Right renal cortex interstitium (tissue), 3 donors: ENCODE measurements at places on chromosomes 4 and X. TPM values are rescaled to one million over a fixed set of nuclear protein-coding genes. Genes with fewer than 3 reads are reported as not detected.

The CENPVL2 gene
- polyA plus RNA-seq, result not detected

The ZNF157 gene
- 0.92 TPM for polyA plus RNA-seq

The ELK1 gene
- 25.0 TPM for polyA plus RNA-seq

The QDPR gene
- 43.2 TPM for polyA plus RNA-seq

The MAGEA2 gene
- not detected for polyA plus RNA-seq

The SPANXN3 gene
- polyA plus RNA-seq, result not detected

The DDX60 gene
- 12.4 TPM for polyA plus RNA-seq

The ADAMTS3 gene
- polyA plus RNA-seq, result 10.3 TPM

The MEPE gene
- not detected for polyA plus RNA-seq

The CRMP1 gene
- polyA plus RNA-seq, result 44.6 TPM

The TBC1D9 gene
- 63.1 TPM for polyA plus RNA-seq

DNA sequence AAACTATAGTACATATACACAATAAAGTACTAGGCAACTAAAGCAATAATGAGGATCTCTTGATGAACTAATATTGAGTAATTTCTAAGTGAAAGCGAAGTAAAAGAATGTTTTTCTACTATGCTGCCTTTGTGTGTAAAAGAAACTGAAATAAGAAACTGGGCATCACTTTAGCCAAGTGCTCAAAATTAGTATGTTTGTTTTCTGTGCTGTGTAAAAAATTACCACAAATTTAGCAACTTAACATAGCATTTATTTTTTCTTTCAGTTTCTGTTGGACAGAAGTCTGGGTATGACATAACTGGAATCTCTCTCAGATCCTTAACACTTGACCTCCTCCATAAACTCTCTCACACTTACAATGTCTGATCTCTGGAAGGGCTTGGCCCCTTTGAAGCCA lies 687.1 kb upstream of the MAGEB2 start:
- DNase-seq, result no peak

DNA sequence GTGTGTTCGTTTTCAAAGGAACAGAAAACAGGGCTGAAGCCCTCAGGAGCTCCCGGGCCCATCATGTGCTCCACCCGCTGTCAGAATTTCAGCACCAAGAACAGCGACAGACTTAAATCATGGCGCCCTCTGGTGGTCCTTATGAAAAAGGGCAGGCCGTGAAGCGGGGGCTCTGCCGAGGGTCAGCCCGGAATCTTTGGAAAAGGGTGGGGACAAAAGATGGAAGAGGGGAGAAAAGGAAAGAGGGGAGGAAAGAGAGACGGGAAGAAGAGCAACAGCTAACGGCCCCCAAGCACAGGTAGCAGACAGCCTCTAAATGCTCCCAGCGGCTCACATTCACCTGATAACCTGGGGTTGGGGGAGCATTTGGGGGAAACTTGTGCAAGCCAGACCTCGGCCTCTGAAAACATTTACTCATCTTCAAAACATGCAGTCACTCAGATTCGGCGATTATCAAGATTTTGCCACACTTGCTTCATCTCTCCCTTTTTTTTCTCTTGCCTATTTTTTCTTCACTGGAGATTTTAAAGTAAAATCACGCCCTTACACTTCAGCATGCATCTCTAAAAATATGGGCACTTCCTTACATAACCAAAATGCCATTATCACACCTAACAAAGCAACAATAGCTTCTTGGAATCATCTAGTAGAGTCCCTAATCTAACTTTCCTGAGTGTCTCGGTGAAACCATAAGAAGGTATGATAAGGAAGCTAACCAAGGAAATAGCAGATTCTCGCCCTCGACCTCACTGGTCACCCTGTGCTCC lies 28.1 kb upstream of the MAN2B2 start:
- peak; percentile 40 for DNase-seq

DNA sequence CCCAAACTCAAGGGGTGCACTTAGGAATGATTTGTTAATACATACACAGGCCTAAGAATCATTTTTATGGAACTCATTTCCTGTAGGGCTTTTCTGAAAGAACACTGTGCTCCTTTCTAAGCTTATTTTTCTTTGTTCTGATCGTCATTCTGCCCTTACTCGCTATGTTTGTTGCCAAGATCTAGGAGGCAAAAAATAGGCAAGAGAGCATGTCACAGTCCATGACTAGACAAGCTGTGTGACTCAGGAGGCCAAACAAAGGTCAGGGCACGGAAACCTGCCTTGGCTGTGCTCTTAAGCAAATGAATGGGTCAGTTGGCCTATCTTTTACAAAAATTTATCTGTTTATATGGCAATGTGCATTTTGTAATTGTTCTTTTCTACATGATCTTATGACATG lies 42.5 kb upstream of the C1GALT1C1 start:
- DNase-seq, result no peak

DNA sequence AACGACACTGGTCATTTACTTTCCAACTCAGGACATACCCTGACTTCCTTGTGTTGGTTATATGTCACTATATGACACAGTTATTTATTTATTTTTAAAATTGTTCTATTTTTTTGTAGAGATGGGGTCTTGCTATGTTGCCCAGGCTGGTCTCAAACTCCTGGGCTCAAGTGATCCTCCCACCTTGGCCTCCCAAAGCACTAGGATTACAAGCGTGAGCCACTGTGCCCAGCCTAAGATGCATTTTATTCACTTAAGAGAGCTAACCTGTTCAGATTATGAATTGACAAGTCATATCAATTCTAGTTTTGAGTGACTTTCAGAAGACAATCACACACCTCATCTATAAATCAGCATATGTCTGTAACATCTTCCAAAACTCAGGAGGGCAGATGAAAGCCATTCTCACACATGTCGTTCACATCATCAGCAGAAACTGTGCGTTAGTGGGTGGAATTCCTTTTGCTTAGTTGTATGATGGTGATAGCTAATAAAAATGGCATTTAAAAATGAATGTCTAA lies 9.4 kb upstream of the RHOH start:
- no peak for DNase-seq

DNA sequence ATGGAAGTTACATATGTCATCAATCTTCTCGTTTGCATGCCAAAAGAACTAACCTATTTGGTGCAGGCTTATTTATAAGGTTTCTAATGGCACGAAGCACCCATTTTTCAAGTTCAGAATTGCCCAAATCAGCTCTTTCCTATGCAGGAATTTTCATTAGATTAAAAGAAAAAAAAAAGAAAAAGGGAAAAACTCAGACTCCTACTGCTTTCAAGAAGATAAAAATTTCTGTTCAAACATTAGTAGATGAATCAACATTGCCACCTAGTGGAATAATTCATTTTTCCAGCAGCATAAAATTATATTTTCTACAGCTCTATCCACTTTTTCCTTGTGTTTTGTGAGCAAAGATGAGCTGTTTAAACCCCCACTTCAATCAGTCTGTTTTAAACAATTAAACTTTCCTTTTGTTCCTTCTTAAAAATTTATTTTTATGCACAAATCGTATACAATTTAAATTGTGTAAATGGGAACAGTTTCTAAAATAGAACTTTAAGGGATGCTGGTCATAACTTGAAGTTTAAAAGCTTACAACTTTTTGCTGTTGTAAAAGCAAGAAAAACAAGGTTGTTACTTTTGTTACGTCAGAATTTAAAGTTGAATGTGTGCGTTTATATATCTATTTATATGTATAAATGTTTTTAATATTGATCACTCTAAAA lies 309.9 kb downstream of the ARAP2 start:
- DNase-seq, result peak; percentile 45

DNA sequence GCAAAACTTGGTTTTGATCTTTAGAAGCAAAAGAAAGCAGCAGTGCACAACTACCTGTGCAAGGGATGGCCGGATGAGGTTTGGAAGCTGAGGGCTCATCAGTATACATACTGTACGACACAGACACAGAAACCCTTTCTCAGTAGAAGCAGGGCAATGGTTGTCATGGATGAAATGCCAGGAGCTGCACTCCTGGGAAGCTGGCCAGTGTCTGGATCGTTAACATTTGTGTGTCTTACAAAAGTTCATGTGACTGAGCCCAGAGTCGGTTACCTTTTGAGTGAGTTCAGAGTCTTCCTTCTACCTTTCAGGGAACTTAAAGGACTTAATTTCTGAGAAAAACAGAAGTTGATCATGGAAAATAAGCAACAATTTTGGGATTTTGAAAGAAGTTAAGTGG lies 230.3 kb downstream of the APBB2 start:
- no peak for DNase-seq

GRCh38 chr4:1518997-1519700 lies 112.9 kb upstream of the NKX1-1 start:
- DNase-seq, result no peak

DNA sequence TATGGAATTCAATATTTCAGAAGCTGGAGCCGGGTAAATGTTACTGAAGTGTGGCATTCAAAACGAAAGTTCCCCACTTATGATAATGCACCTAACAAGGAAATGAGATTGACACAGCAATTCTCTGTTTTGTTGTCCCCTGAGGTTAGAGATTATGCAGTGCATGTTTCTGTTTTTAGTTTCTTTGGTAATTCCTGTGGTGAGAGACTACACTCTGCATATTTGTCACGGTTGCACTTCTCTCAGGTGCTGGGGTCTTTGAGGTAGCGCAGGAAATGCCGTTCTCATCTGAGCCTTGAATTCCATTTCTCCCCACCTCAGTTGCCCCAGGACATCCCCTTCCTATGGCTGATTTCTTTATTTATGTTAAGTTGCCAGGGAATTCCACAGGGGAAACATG lies 15.3 kb upstream of the BEND4 start:
- no peak for DNase-seq

- no peak for DNase-seq
Observed at GRCh38 chrX:120617996-120618630, 11.7 kb downstream of the C1GALT1C1 start.

- no peak for DNase-seq
Observed at GRCh38 chr4:128635955-128636560, 173.4 kb upstream of the JADE1 start.

GRCh38 chrX:135213200-135213844 lies 38.5 kb upstream of the ETDA start:
- no peak for DNase-seq

- peak; percentile 10 for DNase-seq
Observed at GRCh38 chr4:48546336-48546735, 56.3 kb downstream of the ZAR1 start.

GRCh38 chrX:39499996-39500395 lies 597.8 kb downstream of the BCOR start:
- no peak for DNase-seq

GRCh38 chr4:15736514-15737050 lies 33.7 kb downstream of the BST1 start:
- no peak for DNase-seq

DNA sequence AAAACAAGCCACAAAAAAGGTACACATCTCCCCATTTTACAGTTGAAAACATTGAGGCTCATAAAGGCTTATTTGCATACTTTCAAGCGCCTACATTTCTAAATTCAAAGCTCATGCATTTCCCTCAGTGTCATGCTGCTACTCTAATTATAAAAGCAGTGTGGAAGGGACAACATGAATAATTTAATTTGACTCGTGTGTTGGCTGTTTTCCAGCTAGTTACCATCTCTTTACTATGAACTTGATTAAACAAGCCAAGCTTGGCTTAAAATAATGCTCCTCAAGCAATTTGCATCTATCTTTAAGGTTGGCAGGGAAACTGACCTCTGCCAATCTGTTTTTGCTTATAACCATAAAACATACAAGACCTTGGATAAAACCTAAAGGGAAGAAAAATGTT lies 252.5 kb upstream of the NEIL3 start:
- no peak for DNase-seq

DNA sequence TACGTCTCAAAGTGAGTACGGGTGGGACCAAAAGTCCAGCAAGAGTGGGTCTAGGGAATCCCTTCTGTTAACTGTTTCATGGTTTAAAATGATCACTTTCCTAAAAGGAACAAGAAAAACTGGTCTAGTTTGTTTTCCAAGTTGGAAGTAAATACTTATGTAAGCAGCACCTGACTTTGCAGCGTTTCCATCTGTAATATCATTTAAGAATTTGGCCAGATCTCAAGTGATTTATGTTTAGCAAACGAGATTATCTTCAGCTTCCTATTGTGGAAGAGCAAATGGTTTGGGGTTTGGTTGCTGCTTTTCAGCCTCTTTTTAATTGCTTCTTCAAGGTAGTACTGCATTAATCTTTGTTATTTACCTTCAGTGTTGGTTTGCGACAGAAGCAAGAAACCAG lies 50.4 kb downstream of the FHIP1A start:
- DNase-seq, result no peak

- no peak for DNase-seq
Observed at GRCh38 chr4:7073526-7074390, 5.9 kb upstream of the GRPEL1 start.

DNA sequence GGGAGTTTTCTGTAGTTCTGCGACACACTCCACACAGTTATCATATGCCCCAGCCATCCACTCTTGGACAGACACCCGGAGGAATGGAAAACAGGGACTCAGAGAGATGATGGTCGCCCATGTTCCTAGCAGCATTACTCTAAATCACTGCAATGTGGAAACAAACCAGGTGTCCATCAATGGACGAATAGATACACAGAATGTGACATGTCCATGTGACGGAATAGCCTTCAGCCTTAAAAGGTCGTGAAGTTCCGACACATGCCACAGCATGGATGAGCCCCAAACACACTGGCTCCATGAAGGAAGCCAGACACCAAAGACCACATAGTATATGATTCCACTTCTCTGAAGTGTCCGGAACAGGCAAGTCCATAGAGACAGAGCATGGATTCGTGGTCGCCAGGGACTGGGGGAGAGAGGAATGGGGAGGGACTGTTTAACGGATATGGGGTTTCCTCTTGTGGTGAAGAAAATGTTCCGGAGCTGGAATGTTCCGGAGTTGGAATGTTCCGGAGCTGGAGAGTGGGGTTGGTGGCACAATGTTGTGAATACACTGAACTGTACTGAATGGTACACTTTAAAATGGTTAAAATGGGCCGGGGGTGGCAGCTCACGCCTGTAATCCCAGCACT lies 28.7 kb upstream of the AFAP1 start:
- no peak for DNase-seq

- no peak for DNase-seq
Observed at GRCh38 chr4:66273110-66273509, 602.8 kb upstream of the EPHA5 start.

DNA sequence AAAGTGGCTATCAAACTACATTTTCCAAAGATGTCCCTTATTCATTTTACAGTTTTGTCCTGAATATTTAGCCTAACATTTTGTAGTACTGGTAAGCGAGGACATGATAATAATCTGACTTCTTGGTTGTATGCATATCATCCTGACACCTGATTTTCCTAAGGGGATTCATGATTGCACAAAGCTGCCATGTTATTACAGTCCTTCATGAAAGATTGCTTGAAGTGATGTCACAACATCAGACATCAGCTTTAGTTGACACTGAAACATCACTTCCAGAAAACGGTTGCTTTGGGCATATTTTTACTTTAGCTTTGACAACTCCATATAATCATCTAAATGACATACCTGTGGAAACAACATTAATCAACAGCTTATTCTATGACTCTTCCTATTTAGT lies 188.7 kb upstream of the PABPC4L start:
- DNase-seq, result no peak
